Tracheal epithelial cell (primary cell): ENCODE measurements at places on chromosomes 4 and X. TPM values are rescaled to one million over a fixed set of nuclear protein-coding genes. Genes with fewer than 3 reads are reported as not detected.

The SFRP2 gene
- not detected in 2 replicates for total RNA-seq

The PTTG2 gene
- not detected in 2 replicates for total RNA-seq

The SPANXB1 gene
- not detected in 2 replicates for total RNA-seq

The SMARCA1 gene
- 13.0 and 34.7 TPM in 2 replicates for total RNA-seq

The GSTCD gene
- 17.8 and 26.4 TPM in 2 replicates for total RNA-seq
